ENCODE measurements at places on chromosomes 1 and 21.

DNA sequence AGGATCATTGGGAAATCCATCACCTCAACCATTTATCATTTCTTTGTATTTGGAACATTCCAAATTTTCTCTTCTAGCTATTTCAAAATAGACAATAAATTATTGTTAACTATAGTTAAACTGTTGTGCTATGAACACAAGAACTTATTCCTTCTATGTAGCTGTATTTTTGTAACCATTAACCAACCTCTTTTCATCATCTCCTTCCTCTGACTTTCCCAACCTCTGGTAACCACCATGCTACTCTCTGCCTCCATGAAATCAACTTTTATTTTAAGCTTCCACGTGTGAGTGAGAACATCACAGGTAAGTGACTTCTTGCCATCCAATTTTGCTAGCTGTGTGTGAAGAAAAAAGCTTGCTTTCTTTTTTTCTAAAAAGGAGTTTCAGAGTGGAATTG, 418 bp downstream of the IFI44L start:
- DNase-seq = no peak

DNA sequence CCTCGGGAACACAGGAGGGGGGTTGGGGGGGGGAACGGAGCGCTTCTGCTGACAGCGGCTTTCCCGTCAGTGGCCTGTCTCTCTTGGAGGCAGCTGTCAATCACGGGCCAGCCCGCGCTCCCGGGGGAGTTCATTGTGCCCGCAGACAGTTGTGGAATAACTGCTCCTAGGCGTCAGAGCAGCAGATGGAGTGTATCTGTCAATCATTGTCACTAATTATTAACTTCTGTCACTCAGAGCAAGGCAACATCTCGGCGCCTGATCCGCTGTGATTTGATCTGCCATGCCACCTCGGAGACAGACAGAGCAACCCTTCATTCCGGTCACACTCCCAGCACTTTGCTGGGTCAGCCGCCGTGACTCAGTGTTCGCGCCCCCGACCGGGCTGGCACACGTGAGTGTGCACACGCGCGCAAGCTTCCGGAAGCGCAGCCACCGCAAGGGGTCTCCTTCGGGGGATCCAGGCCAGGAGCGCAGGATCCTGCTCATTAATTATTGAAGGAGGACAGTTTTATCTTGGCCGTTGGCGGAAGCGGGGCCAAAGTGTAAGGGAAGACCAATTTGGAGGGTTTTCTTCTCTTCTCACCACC, 75.8 kb downstream of the RRAGC start:
- DNase-seq = no peak

- DNase-seq = no peak
Measured at GRCh38 chr1:226870026-226870400, 403 bp upstream of the PSEN2 start.

GRCh38 chr1:224528900-224529299, 87.2 kb upstream of the CNIH3 start:
- peak; percentile 65 for DNase-seq

DNA sequence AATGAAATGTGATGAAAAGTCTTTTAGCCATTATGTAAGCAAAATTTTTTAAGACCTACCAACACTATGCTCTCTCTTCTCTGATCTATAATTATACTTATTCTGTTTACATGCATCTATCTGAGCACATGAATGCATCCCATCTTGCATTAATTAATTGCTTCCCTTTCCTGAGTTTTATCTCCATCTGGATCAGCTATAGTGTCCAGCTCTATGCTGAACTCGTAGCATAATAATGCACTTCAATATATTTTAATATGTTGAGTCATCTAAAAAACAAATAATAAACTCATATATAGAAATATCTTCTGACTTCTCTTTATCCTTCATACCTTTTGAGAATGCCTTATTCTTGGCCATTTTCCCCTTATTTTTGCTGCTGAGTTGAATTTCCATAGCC, 1097.8 kb downstream of the TTLL7 start:
- no peak for DNase-seq

DNA sequence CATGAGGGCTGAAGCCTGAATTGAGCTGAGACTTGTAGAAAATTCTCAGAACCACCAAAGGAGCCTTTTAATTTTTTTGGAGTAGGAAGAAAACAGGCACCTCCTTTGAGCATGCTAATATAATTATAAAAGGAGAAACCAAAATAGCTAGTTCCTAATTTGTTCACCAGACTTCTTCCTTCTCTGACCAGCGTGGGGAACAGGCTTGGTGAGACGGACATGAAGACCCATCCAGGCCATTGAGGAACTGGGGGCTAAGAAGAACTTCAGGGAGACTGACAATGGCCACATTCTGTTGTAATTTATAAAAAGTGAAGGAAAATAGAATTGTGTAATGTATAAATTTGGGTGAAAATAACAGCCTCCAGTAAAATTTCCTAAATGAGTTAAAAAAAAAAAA, 62.6 kb downstream of the MAN1C1 start:
- DNase-seq = no peak

DNA sequence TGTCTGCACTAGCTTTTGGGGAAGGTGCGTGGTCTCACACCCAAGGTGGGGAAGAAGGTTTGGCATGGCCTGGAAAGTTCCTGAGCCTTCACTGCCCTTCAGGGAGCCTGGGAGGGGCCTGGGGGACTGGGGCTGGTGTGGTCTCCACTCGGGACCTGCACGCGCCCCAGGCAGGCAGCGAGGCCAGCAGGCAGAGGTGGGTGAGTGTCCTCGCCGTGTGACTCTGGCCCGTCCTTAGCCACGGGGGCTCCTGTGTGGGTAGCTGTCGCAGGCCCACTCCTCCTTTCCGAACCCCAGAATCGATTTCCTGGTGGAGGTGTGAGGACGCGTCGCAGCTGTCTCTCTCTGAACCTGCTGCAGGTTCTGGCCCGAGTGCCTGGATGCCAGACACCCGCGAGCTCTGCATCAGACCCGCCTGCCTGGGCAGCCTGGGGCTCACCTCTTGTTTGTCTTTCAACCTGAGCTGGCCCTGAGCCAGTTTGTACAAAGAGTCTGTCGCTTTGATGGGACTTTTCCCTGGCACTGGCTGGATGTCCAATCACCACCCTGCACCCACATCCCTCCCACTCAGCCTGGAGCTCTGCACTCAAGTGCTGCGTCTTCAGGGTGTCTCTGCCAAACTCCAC, 36.0 kb upstream of the SLC19A1 start:
- no peak for DNase-seq

DNA sequence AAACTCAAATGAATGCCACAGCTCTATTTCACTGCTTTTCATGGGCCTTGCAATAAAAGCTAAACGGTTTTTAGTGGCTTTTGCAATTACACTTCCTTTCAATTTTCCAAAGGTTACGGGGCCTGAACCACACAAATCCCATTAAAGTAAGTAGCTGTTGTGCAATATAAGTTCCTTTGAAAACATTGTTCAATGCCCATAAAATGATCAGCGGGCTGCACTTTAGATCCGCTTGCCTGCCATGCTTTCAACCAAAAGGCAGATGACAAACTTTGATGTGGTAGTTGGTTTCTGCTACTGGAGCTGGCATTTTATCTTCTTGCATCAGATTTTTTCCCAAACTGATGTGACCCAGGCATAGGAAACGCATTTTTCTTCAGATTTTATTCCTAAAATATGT, 50.2 kb downstream of the PRRX1 start:
- no peak for DNase-seq

DNA sequence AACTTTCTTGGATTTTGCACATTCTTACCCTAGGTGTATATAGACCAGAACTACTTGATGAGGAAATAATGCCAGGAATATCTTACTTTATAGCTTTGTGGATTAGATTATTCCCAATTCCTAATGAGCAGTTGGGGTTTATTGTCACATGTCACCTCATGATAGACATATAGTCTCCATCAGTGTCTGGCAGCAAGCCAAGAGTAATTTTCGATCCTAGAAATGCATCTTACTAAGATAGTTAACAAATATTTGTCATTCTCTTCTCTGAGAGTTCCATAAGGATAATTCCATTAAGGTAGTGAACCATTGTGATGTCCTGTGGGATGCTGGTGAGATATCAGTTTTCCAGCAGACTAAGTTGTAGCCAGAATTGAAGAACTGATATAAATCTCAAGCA, 1282.9 kb upstream of the B3GALT2 start:
- DNase-seq = no peak

- no peak for DNase-seq
Measured at GRCh38 chr1:22916471-22916820, 56.2 kb downstream of the LACTBL1 start.

GRCh38 chr1:211259638-211260126, 516 bp downstream of the RCOR3 start:
- no peak for DNase-seq

DNA sequence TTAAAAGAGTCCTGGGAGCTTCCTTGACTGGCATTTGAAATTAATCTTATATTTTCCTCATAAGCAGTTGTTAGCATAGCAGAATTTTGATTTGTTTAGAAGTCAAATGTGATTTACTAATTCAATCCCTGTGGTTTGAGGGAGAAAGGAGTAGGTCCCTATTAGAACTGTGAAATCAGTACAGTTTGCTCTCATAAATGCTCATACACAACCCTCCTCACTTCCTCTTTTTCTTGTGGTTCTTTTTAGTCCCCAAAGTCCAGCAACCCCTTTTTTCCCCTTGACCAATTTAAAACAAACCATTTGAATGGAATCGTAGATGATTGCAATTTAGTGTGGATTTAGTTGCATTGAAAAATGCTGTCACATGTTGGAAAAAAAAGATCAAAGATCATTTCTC, 9.2 kb upstream of the IFI44 start:
- DNase-seq = no peak

GRCh38 chr1:152817309-152817708, 5.5 kb downstream of the LCE1B start:
- no peak for DNase-seq

DNA sequence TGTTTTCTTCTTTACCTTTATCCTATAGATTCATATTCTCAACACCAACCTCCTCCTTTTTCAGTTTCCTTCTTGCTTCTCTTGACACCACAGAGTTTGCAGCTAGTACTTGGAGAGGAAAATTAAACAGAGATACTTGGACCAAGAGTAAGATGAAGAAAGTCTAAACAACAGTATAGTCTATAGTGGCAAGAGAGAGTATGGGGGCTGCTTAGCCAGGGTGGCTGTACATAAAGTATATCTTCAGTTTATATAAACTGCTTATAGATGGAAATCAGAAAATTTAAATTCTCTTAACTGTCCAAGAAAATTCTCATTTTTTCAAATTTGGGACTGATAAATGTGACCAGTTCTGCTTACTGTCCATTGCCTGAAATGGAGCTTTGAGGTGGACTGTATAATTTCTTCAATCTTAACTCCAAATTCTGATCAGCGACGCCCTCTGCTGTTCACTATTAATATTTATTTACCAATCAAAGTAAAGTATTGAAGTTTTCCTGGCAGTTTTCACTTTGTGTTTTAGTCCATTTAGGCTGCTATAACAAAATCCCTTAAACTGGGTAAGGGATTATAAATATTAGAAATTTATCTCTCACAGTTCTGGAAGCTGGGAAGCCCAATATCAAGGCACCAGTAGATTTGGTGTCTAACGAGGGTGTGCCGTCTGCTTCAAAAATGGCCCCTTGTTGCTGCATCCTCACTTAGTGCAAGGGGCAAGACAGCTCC, 14.8 kb upstream of the METTL18 start:
- peak; percentile 26 for DNase-seq

GRCh38 chr1:27314169-27314568, 7.8 kb upstream of the TMEM222 start:
- DNase-seq = no peak

GRCh38 chr1:182229921-182230491, 161.6 kb downstream of the GLUL start:
- no peak for DNase-seq

DNA sequence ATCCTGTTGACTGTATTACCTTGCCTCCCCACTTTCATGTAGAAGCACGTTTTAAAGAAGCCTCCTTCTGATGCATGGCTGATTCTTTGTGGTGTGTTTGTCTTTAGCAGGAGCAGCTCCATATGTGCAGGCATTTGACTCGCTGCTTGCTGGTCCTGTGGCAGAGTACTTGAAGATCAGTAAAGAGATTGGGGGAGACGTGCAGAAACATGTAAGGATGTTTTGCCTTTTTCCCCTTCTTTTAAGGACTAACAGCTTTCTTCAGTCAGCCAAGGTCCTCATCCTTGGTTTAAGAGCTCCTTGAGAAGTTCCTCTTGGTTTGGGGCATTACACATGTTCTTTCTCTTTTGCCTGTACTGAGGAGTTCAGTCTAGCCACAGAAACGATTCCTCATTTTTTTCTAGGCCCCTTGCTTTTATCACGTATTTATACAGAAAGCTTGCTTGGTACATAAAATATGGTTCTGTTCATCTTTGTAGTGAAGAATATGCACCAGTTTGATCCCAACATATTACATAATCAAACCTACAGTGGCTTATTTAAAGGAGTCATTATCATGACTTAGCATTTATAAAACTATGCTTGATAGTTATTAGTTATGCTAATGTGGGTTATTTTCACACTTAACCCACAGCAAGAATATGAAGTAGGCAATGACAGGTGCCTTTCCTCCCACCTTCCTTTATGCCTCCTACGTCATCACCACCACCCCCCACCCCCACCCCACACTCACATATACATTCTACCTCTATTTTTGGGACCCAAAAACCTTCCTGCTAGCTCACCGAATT, 19.6 kb downstream of the CAP1 start:
- no peak for DNase-seq

DNA sequence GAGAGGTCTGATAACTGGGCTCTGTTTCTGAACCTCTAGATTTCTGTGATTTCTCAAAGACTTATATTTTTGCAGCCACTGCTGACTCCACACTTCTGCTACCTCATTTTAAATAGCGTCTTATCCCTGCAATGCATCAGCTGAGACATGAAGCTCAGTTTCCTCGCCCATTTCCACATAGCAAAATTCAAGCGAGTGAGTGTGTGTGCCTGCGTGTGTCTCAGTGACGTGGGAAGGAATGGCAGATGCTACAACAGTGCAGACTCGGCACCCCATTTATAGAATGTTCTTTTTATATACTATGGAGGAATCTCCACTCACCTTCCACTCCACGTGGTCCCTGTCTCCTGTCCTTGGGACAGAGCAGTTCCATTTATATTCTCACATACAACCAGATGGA, 35.7 kb downstream of the ZMYND12 start:
- no peak for DNase-seq

GRCh38 chr21:31203431-31204054, 140.5 kb downstream of the TIAM1 start:
- peak; percentile 16 for DNase-seq

- DNase-seq = no peak
Measured at GRCh38 chr1:54795356-54795665, 5.8 kb downstream of the TTC22 start.

GRCh38 chr1:100904528-100904927, 8.6 kb downstream of the SLC30A7 start:
- DNase-seq = no peak

DNA sequence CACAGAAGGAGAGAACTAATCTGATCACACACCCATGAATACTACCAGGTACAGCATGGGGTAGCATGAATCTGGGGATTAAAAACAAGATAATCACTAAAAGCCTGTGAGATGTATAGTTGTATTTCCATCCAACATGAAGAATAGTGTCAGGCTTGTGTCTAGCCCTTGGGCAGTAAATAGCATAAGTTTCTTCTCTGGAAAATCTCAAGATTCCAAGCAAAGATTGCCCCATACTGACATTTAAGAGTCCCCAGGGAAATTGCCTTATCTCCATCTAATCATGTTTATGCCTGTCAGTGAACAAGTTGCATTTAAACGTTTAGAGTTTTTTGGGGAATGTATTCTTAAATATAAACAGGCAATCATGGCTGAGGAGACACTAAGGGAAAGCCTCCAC, 109.2 kb upstream of the SERTAD4 start:
- DNase-seq = no peak
